ENCODE measurements at places on chromosomes 7 and 10.
A peak's percentile ranks its signal among the peaks of the same experiment; 100 is the strongest.

GRCh38 chr10:117075064-117075463 is 63.0 kb downstream of the VAX1 start:
- no peak for DNase-seq

DNA sequence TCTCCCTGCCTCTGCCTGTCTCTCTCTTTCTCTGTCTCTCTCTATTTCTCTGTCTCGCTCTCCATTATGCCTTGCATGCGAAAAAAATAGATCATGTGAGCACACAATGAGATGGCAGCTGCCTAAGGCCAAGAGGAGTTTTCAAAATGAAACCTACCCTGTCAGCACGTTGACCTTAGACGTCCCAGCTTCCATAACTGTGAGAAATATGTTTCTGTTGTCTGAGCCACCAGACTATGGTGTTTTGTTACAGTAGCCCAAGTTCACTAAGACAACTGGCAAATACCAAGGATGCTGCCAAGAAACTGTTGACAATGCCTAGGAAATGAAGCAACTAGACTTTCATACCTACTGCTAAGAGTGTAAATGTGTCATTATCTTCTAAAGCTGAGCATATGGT is 70.6 kb upstream of the PLXDC2 start:
- no peak for DNase-seq

- no peak for DNase-seq
Measured at GRCh38 chr7:87785368-87785995, 90.7 kb downstream of the SLC25A40 start.

DNA sequence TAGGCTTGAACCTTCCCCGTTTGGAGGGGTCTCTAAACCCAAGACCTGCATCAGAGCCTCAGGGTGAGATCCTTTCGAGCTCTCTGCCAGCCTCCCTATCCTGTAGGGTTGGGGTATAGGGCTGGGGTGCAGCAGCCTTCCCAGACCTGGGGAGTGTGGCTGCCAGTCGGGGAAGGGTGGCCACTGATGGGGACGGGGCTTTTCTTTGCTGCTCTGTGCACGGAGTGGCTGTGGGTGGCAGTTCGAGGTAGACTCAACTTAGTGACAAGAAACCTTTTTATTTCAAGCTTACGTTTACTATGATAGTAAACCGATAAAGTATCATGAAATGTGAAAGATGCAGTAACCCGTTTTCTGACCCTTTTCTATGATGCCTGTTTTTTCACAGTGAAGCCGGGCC is 13.0 kb downstream of the ZNF316 start:
- no peak for DNase-seq

- no peak for DNase-seq
Measured at GRCh38 chr7:56077681-56078080, 13.6 kb downstream of the SUMF2 start.

GRCh38 chr10:104255311-104255981 is 754 bp downstream of the GSTO1 start:
- no peak for DNase-seq

DNA sequence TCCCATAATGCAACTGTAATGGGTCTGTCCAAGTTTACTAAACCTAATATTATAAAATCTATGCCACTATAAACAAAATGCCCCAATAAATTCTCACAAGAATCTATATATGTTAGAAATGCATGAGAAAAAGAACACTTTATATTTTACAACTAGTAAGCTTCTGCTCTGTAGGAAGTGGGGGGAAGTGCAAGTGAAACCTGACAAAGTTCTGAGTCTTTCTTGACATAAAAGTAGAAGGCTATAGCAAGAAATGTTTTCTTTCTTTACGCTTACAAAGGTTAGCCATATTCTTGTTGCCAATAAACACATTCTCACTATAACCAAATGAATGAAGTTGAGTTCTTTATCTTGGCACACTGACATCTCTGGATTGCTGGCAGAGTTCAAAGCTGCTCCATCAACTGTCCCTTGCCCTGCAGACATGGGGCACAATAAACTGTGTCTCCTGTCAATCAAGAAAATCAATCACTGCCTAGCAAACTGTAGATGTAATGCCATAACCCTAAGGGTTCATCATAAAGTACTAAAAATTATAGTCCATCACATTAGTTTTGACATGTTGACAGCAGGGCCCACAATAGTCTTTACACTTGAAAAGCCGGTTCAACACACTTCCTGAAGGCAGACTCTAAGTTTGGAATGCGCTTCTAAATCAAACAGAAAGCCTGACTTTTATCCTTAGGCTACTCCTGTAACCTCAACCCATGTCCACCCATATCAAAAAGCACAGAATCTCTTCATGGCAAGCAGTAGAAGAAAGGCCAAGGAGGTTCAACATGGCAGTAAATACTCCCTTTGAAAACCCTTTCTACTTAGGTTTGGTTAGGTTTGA is 58.6 kb downstream of the TPK1 start:
- DNase-seq: no peak

- no peak for DNase-seq
Measured at GRCh38 chr7:101255796-101256195, 10.9 kb upstream of the FIS1 start.

DNA sequence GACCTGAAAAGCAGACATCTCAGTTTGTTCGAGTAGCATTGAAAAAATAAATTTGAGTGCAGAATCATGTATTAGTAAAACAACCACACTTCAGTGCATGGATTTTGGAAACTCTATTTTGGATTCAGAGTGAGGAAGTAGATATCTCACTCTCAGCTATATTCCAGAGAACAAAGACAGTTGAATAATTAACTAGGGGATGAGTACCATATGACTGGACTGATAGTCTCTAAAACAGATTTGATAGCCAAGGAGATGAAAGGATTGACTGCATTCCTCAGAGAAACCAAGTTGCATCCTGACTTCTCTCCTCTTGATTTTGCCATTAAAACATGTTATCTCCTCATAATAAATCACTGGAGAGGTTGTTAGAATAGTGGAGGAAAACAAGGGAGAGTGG is 268.4 kb upstream of the SP4 start:
- DNase-seq: no peak

- DNase-seq: no peak
Measured at GRCh38 chr7:24492576-24492975, 80.7 kb upstream of the PALS2 start.

DNA sequence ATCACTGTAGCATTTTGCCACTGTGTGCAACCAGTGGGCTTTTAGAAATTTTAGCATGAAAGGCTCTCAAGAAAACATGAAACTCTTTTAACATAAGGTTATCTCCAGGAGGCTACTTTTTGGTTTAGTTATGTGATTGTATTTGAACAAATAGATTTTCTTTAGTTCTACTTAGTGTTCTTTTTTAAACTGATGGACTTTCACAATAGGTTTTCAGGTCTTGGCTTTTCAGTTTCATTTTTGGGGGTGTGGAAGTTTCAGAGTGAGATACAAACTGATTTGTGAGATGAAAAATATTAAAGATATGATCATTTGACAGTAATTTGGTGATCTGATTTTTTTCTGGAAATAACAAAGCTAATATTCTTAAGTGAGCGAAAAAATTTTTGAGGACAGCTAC is 344.1 kb downstream of the PHF14 start:
- no peak for DNase-seq

DNA sequence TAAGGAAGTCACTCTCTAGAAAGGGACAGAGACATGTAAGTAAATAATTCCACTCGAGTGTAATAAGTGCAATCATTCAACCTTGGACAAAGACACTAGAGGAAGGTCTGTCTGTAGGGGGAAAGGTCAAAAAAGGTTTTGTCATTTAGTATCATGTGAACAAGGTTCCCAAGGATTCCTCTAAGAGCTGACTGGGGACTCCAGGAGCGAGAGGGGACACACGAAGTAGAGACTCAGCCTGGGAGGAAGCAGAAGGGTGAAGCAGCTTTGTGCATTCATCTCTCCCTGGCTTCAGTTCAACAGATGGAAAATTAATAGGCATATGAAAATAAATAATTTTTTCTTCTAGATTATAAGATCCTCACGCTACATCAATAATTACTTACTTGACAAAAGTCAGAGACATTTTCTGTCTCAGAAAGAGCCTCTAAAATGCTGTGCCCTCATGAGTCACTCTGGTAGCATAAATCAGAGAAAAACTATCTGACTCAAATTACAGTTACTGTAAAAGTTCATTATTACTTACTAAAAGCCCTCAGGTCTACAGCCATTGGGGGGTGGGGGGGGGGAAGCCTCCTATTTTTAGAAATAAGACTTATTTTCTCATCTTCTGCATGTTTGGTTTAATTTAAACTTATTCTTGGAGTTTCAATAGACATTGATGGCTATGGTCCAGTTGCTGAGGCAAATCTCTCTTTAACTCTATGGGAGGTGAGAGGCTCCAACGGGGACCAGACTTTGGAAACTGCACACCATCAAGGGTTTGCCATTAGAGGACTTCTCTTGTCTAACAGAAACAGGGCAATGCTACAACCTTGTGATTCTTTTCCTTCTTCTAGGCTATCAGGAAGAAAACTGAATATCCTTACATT is 275.1 kb upstream of the KLF14 start:
- no peak for DNase-seq

GRCh38 chr7:28187012-28187411 is 6.4 kb upstream of the JAZF1 start:
- no peak for DNase-seq

GRCh38 chr7:155064186-155064585 is 5.9 kb upstream of the HTR5A start:
- no peak for DNase-seq

DNA sequence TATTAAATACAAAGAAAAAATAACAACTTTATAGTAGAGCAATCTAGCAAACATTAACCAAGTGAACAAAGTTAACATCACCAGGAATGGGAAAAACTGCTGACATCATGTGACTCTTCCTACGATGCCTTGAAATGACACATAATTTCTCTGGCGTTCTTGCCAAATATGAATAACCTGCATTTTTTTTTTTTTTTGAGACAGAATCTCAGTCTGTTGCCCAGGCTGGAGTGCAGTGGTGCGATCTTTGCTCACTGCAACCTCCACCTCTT is 126.5 kb upstream of the VKORC1L1 start:
- no peak for DNase-seq

DNA sequence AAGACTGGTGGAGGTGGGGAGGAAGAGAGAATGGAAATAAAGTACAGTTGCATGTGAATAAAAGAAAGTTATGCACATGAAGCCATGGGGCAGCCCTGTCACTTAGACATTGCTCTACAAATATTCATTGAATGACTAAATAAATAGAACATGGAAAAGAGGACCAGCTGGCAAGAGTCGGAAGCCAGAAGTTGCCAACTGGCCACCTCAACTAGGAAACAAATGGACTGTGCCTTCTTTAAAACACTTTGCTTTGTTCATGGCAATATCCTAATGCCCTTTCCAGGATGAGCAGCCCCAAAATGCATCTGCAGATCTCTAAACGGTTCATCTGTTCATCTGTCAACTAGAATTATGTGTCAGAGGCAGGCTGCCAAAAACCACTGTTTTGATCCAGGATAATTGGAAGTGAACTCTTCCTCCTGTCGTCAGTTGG is 157.3 kb downstream of the NOC3L start:
- DNase-seq: no peak

GRCh38 chr7:129553899-129554461 is 51.6 kb downstream of the SMKR1 start:
- no peak for DNase-seq

DNA sequence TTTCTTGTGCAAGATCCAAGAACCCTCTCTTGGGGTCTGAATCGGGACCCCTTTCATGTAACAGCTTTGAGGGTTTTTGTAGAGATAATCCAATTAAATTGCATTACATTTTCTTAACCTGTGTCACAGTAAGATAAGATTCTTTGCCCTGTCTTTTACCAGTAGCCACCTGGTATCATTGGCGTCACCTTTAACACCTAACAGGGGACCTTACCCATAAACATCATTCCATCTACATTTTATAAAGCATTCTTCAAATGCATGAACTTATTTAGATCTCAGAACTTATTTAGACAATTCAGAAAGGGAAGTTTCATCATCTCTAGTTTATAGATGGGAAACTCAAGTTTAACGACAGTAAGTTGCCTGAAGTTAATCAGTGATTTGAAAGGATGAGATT is 106.4 kb upstream of the KLF6 start:
- no peak for DNase-seq

DNA sequence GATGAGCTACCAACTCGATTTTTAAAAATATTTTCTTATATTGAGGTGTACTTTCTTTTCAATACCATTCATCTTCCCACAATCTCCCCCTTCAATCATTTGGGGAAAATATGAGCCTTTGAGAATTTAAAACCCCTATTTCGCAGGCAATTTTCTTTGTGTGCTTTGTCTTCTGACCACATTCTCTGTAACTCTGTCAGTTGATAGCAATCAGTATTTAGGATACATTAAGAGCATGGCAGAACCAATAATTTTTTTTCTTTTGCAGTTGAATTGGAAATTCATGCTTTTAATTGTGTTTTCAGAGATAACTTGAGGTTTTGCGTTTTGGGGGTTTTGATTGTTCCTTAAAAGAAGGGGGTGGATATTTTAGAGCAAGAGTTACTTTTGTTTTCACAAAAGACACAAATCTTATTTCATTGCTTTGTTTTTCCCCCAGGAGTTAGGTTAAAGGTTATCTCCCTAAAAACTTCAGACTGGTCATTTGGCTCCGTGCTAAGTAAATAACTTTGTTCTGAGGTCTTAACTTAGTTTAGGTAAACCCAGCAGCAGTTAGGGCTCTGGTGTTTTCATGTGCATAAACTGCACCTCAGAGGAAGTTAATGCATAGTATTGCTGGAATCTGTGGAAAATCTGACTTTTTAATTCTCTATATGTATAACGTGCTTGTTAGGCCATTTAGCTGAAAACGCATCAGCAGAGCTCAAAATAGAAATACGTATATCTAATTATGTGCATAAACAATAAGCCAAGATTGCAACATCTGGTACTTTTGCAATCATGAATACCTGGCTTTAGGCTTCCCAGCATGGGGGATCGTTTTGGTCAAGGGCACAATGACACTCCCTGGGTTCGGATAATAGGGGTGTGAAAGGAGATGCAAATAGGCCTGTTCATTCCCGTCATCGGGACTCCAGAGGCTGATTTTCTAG is 676.4 kb upstream of the ANKRD30A start:
- no peak for DNase-seq

GRCh38 chr7:40299097-40299496 is 164.3 kb downstream of the SUGCT start:
- DNase-seq: peak; percentile 17

- DNase-seq: no peak
Measured at GRCh38 chr10:103649654-103650423, 156.3 kb downstream of the NEURL1 start.

DNA sequence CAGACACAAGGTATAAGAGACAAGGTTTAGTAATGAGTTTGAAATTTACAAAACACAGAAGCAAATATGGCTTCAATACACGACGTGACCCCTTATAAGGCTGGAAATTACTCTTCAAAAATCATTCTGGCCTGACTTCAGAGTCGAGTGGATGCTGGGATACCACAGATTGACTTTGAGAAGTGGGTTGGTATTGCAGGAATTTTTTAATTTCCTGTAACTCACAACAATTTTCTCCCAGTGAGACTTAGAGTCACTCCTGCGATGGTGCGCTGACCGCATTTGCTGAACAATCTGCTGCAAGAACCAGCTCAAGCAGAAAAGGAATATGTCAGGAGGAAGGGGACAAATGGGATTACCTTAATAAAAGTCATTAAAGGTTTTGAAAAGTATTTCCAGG is 132.1 kb downstream of the EMX2 start:
- DNase-seq: no peak
